Small intestine (tissue), 16 donors: ENCODE measurements at places on chromosomes 4 and X. TPM values are rescaled to one million over a fixed set of nuclear protein-coding genes. Genes with fewer than 3 reads are reported as not detected.

DNA sequence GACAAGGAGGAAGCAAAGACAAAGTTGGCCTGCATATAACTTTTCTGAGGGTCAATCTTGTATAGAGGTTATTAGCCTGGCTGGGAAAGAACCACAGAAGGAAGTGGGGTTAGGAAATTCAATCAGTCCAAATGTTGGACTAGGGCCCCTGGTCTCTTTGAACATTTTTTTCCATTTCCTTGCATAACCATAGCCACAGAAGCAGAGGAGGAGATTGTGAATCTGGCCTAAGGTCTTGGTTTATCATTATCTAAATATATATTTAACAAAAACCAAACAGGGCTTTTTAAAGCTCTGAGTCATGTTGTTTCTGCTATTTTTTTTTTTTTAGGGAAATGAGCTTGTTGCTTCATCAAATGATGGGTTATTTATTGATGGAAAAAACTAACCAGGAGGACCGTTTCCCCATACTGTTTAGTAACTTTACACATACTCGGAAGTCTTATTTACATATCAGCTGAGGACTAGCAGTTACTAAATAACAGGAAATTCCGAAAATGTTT is 97.7 kb upstream of the ACSL4 start:
- no peak for DNase-seq

- no peak for DNase-seq
Measured at GRCh38 chrX:8033175-8033574, 106.0 kb upstream of the PNPLA4 start.

DNA sequence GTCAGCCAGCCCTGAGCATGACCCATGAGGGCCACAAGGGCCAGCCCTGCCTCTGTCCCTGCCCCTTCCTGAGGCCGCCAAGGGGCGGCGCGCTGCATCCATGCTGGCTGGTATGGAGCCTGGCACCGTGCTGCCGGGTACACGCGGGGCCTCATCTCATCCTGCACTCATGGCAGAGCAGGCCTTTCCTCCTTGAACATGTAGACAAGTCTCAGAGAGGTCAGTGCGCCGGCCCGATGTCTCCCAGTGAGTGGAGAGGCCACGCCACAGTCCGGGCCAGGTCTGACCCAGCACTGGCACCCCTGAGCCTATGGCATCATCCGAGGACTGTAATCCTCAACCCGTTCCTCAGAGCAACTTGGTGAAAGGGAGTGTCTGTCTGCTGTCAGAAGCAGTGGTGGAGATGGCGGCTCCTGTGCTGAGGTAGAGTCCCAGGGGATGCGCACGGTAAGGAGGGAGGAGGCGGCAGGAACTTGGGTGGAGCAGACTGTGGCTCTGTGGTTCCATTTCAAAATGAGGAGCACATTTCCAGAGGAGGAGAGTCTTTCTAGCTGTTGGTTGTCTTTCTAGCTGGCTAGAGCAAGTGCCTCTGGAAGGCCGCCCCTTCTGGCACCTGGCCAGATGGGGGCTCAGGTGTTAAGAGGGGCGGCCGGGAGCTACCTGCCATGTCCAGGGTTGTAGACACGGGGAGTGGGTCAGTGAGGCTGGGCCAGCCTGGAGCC is 32.8 kb downstream of the TRMT44 start:
- no peak for DNase-seq

GRCh38 chrX:30992381-30992904 is 79.4 kb downstream of the FTHL17 start:
- peak; percentile 21 for DNase-seq

REPS2 gene
- 1.3 TPM for polyA plus RNA-seq
